ENCODE measurements at places on chromosomes 5 and 9.

DNA sequence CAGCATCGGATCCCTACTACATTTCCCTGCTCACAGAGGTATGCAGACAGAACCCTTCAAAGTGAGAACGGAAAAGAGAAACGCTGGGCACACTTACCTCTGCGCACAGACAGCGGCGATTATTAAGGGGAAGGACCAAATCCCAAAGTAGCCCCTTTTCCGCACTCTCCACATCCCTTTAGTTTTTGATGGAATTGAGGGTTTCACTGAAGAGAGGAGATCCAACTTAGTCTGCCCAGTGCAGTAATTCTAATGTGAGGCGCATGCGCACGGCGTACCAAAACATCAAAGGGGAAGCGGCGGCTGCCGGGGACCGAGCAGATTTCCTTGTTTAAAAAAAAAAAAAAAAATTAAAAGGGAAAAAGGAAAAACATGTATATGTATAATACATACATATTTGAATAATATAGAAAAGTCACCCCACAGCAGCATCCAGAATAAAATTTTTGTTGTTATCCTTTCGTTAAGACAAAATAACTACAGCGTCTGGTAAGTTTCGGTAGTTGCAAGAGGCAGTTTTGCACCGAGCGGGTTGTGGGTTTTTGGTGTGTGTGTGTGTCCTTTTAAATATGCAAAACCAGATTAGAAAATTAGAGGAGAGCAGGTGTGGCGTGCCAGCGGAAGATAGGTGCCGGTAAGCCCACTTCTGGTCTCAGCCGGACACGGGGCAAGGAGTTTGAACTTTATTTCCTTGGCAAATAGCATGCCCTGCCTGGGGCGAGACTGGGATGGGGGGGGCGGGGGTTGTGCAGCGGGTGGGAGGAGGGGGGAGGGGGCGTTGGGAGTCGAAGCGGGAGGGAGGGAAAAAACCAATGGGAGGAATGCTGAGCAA lies at the start of gene GABRB2:
GABRB2 (minus strand) TSS at position 256 of the 832 bp plus-strand sequence; CDS start at position 174, 82 bp downstream.
- DNase-seq = peak; percentile 73

DNA sequence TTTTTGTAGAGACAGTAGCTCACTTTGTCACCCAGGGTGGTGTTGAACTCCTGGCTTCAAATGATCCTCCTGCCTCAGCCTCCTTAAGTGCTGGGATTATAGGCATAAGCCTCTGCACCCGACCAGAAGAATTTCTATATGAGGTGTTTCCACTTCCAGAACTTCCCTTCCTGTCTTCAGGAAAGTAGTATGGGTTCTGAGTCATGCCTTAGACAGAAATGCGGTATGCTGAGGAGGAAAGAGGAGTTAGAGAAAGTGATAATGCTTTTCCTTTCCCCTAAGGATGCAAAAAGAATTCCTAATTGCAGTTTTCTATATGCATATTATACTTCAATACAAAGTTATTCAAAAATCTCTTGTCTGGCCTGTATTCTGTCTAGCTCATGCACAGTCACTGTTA lies 16.4 kb upstream of the ADAMTSL1 start:
- no peak for DNase-seq

- DNase-seq = no peak
Observed at GRCh38 chr9:103014242-103014641, 19.1 kb downstream of the CYLC2 start.

DNA sequence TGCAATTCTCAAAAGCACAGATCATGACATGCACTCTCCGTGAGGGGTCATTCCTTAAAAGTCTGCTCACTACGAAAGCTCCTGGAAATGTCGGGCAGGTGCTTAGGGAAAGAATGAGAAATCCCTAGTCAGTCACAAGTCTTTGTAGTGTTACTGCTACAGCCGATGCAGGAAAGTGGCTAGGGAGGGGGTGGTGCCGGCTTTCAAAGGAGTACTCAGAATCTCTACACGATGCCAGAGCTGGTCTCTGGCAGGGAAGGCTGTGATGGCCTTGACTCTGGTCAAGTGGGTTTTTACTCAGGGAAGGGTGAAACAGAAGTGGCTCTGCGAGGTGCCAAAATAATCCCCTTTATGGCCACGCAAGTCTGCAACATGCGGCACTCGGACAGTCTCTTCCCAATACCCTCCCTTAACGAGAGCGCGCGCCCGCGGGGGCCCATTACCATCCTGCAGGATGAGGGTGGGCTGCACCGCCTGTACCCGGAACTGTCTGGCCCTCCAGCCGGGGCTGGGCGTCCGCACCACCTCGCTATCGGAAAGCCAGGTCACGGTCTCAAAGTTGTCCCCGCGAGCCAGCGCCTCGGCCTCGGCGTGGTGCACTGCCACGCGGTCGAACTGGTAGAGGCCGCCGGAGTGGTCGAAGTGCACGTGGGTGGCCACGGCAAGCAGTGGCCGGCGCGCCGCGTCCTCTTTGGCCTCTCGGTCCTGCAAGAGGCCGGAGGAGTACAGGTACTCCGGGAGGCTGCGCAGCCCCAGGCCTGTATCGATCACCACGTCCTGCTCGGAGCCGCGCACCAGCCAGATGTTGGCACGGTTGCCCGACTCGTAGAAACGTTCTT lies 956 bp downstream of the MBLAC2 start:
- no peak for DNase-seq

DNA sequence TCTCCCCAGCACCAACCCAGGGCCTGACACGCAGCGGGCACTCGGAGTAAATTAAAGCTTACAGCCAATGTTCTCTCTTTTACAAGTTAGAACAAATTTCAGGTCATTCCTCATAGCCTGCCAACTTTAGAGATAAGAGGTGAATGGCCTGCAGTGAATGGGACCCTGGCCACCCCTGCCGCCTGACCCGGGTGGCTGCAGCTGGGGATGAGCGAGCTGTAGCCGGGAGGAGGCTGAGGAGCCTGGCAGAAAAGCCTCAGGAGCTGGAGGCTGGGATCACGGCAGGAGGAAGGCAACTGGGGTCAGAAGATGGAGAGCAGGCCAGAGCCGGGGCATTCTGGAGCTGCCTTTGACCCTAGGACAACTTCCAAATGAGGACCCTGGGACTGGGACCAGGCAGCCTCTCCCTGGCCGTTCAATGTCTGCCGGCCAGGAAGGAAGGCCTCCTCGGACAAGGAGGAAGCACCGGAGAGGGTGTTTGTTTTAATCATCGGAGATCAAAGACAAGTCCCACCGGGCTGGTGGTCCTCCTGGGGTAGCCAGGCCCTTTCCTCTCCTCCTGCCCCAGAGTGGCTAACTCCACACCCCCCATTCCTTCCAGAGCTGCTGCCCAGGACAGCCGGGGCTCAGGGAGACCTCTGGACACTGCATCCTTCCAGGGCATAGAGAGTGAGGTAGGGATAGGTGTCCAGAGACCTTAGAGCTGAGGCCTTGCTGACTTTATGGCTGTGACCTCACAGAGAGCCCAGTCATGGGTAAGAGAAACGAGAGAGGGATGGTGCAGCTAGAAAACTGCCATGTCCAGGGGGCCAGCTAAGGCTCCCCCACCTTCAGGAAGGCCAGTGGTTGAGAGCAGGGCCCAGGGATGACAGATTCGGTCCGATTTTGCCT lies 87.3 kb upstream of the LMX1B start:
- DNase-seq = no peak

DNA sequence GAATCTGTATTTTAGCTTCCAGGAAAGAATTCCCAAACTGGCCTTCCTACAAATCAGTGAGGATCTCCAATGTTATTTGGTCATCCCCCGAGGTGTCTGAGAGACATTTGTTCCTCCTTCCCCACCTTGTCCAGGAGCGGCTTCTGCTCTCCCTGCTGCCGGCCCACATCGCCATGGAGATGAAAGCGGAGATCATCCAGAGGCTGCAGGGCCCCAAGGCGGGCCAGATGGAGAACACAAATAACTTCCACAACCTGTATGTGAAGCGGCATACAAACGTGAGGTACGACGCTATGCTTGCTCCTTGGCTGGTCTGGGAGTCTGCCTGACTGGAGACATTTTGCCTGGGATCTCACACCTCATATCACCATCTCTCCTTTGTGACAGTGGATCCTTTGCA lies 160.4 kb downstream of the CFAP90 start:
- DNase-seq = no peak

- DNase-seq = no peak
Observed at GRCh38 chr5:59099270-59099994, 516.6 kb downstream of the RAB3C start.

DNA sequence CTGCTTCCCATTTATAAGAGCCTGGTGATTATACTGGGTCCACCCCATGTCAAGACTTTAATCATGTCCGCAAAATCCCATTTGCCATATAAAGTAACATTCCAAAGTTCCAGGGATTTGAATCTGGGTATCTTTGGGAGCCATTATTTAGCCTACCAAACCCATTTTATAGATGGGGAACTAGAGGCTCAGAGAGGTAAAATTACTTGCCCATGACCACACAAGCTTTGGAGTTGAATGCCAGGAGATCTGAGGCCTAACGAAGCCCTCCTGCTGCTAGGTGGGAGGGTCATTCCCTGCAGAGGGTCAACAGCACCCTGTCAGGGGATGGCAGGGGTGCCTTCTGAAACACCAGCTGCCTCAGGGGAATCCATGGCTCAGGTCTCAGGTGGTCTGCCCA lies 13.0 kb upstream of the AKNA start:
- no peak for DNase-seq

- DNase-seq = no peak
Observed at GRCh38 chr5:68476854-68477253, 261.3 kb downstream of the PIK3R1 start.

GRCh38 chr9:96777426-96777864 lies 442 bp downstream of the ZNF510 start:
- DNase-seq = no peak

DNA sequence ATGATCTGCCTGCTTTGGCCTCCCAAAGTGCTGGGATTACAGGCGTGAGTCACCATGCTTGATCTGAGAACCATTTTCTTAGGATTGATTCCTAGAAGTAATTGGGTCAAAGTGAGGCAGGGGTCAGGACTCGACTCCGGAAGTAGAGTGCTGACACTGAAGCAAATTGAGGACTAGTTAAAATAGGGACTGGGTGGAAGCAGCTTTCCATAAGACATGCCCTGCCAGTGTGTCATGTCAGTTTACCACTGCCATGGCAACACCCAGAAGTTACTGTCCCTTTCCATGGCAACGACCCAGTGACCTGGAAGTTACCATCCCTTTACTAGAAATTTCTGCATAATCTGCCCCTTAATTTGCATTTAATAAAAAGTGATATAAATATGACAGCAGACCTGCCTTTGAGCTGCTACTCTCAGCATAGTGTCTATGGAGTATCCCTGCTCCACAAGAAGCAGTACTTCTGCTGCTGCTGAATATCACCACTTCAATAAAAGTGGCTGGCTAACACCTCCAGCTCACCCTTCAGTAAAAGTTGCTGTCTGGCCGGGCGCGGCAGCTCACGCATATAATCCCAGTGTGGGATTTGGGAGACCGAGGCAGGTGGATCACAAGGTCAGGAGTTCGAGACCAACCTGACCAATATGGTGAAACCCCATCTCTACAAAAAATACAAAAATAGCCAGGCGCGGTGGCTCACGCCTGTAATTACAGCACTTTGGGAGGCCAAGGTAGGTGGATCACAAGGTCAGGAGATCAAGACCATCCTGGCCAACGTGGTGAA lies 47.8 kb upstream of the JADE2 start:
- DNase-seq = no peak

DNA sequence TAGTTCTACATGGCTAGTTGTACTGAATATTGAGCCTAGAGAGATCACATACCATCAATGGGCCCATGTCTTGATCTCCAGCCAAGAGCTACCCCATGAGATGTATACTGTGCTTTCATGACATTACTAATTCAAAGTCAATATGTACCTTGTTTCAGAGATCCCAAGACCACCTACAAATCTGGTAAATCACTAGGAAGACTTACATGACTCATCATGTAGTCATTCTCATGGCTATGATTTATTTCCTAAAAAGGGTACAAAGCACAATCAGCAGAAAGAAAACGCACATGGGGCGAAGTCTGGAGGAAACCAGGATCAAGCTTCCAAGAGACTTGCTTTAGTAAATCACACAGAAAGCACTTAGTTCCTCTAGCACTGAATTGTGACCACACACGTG lies 103.0 kb downstream of the PCSK5 start:
- no peak for DNase-seq

GRCh38 chr5:53963958-53964357 lies 346.4 kb downstream of the ARL15 start:
- DNase-seq = no peak

- no peak for DNase-seq
Observed at GRCh38 chr9:38025166-38025565, 43.9 kb downstream of the SHB start.

Data from posterior cingulate gyrus (tissue), 11 donors.